ENCODE measurements at places on chromosomes 6 and 20. TPM values are rescaled to one million over a fixed set of nuclear protein-coding genes. Genes with fewer than 3 reads are reported as not detected.

GRCh38 chr6:89360415-89360999 lies 8.0 kb upstream of the UBE2J1 start:
- DNase-seq = no peak

OXT gene
- not detected for total RNA-seq

GRCh38 chr6:111339294-111339693 lies 143.7 kb downstream of the REV3L start:
- DNase-seq = no peak

CGA gene
- not detected for total RNA-seq

GRCh38 chr6:69349771-69350170 lies 447.0 kb downstream of the LMBRD1 start:
- no peak for DNase-seq

GRCh38 chr20:15422966-15423365 lies 1085.6 kb upstream of the FLRT3 start:
- no peak for DNase-seq

- no peak for DNase-seq
Measured at GRCh38 chr20:54512694-54513093, 37.3 kb downstream of the DOK5 start.

GRCh38 chr20:53738039-53738944 lies 144.7 kb upstream of the ZNF217 start:
- no peak for DNase-seq

- DNase-seq = no peak
Measured at GRCh38 chr20:63473555-63474449, 1.3 kb upstream of the KCNQ2 start.

GRCh38 chr20:23059001-23059400 lies 9.5 kb upstream of the THBD start:
- DNase-seq = no peak

CD93 gene
- 0.51 TPM for total RNA-seq

- DNase-seq = no peak
Measured at GRCh38 chr6:13304580-13305260, 23.6 kb downstream of the TBC1D7 start.

DNA sequence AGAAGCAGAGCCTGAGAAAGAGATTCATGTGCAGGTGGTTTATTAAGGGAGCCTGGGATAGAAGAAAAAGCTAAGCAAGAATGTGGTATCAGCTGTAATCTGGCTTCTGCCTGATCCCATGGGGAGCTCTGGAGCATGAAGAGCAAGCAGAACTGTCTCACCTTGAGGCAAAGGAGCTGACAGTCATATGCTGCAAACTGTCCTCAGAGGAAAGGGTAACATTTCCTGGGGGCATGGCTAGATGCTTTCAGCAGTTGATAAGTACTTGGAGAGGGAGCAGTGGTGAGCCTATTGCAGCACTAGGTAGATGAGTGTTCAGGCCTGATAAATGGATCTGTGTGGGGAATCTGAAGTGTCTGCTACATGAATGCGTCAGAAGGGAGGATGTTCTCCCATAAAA lies 621.5 kb upstream of the BTBD3 start:
- DNase-seq = no peak

DNA sequence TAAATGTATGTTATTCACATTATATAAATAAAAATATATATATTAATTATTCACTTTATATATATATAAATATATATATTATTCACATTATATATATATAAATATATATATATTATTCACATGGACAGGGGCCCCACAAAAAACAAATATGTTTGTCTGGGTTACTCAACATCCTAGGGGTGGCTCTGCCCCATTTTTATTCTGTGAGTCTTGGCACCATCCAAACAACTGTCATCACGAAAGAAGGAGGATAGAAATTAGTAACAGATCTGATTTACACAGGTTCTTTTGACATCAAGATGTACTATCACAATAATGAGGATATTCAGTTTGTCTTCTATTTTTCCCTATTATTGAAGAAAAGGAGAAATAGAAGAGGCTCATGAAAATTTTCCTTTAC lies 187.3 kb downstream of the GPX5 start:
- no peak for DNase-seq

CST2 gene
- not detected for total RNA-seq

GRCh38 chr6:21694168-21694567 lies 100.6 kb downstream of the SOX4 start:
- no peak for DNase-seq

DNA sequence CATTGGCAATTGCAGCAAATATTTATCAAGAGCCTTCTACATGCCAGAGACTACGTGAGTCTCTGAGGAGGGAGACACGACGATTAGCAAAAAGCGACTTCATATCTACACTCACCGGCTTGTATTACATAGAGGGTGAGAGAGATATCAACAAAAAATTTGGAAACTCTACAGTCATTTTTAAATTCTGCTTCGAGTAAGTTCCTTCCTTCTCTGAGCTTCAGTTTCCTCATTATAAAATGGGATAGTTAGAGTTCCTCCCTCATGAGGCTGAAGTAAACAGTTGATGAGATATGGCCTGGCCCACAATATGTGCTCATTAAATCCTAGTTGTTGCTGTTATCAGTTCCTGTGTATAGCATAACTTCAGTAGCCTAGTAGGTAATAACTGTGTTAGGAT lies 64.1 kb upstream of the SIRPA start:
- no peak for DNase-seq

- no peak for DNase-seq
Measured at GRCh38 chr20:8782804-8783203, 286.1 kb upstream of the PLCB4 start.

DLL1 gene
- total RNA-seq = 4.5 TPM

GRCh38 chr6:105780146-105780860 lies 305.8 kb upstream of the PRDM1 start:
- DNase-seq = no peak

DNA sequence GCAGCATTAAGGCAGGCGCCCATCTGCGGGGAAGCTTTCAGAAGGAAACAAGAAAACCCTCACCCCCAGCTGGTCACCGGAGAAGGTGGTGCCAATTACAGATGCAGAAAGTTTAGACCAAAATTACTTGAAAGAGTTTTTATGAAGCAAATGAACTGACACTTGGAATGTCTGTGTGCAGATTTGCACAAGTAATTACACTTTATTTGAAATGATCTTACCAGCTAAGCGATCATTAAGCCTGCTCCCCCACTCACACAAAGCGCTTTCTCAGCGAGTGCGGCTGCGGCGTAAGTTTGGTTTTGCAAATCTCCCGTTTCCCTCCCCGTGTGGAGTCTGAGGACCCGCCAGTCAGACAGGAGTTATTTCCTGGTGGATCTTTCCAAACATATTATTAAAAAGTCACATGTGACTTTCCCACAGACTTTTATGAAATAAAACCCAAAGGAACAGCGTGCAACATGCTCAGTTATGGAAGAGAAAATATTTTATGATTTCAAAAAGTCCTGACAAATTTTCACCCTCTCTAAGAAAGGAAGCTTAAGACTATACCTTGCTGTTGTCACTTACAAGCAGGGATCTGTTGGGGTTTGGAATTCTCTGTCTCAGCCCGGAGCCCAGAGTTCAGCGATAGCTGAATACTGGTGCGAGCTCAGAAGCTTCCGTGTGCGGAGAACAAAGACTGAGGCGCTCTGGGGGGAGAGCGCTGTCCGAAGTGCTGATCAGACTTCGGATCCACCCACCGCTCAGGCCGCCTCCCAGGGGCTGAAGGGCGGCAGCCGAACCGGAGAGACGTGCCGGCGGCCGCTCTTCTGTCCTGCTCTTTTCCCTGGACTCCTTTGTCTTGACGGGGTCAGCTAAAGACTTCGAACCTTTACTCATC lies 2.7 kb upstream of the MYT1 start:
- DNase-seq = no peak

DNA sequence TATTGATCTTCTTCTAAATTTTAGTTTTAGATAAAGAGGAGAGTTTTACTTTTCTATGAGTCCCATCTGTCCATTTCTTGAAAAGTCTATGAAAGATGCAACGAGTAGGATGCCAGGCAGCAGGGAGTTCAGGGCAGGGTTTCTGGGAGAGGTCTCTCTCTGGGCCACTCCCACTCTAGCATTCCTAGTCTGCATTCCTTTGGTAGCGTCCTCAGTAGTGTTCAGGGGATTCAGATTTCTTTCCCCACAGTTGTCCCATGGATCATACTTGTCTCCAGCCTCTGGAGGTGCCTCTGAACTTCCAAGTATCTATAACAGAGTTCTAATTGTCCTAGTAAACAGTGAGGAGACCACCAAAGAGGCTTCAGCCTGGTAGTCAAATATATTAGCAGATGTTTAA lies 225.3 kb downstream of the RIMS1 start:
- DNase-seq = no peak

DNA sequence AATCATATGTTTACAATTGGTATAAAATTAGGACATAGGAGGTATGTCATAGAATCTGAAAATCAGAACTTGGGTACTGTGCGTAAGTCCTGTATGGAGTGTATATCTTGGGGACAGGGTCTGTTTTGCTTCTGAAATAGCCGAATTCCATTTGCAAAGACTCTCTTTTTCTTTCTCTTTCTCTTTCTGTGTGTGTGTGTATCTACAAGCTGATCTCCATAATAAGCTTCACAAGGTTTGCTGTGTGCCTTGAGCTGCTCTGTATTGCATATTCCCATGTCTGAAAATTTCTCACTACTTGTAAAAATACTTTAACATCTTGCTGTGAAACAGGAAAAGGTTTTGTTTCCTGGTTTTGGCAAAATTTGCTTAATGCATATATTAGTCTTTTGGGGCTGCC lies 29.5 kb downstream of the STX11 start:
- no peak for DNase-seq

DNA sequence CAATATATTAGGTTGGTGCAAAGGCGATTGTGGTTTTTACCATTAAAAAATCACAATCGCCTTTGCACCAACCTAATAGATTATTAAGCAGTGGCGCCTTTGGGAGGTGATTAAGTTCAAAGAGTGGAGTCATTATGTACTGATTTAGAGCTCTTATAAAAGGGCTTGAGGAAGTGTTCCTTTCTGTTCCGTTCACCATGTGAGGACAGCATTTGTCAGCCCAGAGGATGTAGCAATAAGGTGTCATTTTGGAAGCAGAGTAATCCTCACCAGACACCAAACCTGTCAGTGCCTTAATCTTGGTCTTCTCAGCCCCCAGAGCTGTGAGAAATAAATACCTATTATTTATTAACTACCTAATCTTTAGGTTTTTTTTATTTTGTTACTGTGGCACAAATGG lies 542.1 kb upstream of the MAN1A1 start:
- no peak for DNase-seq

DNA sequence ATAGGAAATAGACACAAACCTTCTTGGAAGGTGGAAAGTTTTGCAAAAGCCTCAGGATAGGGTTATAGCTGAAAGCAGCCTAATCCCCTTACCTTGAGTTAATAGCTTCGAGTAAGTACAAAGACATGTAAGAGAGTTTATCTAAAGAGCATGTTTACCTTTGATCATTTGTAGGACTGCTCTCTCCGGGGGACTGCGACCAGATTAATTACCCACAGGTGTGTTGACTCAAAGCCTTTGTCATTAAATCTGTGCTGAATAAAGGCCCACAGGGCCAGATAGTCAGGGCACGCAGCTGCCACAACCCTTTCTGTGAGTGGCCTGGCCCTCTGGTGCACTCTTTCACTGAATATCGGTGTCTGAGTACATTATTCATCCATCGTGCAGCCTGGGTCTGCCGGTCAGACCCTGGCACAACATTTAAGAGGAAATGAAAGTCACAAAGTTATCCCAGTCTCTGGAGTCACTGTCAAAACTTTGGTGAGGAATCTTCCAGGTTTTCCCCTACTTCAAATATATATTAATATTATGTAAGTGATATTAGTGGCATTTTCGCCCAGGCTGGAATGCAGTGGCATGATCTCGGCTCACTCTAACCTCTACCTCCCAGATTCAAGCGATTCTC lies 5.4 kb upstream of the MICA start:
- no peak for DNase-seq

Data from naive thymus-derived CD4-positive, alpha-beta T cell (primary cell).